Hindlimb muscle (tissue), 1 donor: ENCODE measurements at places on chromosomes 11 and 22.

GRCh38 chr11:34426766-34427185 lies 12.0 kb upstream of the CAT start:
- DNase-seq = peak; percentile 52

DNA sequence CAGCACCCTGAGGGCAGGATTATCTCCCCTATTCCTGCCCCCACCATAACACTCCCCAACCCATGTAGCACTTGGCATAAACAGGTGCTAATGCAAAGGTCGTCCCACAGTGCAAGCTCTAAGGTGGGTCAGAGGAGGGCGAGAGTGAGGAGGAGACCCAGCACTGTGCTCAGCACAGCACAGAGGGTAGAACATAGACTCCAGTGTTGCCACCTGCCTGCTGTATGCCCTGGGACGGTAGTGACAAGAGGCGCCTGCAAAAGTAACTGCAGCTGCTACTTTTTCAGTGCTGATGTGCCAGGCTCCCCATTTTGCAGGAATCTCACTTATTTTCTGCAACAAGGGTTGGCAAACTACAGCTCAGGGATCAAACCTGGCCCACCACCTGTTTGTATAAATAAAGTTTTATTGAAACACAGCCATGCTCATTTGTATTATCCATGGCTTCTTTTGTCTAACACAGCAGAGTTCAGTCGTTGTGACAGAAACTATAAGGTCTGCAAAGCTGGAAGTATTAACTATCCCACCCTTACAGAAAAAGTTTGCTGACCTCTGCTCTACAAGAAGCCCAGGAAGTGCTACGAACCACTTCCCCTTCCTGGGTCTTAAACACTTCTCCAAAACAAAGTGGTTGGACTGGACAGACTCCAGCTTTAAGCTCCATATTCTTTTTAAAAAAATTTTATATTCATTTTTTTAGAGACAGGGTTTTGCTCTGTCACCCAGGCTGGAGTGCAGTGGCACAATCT lies 16.9 kb upstream of the CDC42BPG start:
- no peak for DNase-seq

DNA sequence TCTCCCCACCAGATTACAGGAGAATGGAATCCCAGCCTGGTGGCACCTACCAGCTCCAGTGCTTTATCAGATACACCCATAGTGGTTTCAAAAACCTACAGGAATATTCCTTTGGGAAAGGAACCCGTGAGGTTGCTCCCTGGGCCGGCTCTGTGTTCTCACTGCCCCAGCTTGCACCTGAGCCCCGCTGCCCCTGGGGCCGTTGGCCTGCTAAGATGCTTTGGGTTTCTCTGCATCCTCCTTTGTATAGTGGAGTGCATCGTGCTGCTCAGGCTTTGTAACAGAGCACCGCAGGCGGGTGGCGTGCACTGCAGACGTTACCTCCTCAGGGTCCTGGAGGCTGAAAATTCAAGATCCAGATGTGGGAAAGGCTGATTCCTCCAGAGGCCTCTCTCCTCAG lies 414.1 kb downstream of the BRD1 start:
- DNase-seq = no peak

DNA sequence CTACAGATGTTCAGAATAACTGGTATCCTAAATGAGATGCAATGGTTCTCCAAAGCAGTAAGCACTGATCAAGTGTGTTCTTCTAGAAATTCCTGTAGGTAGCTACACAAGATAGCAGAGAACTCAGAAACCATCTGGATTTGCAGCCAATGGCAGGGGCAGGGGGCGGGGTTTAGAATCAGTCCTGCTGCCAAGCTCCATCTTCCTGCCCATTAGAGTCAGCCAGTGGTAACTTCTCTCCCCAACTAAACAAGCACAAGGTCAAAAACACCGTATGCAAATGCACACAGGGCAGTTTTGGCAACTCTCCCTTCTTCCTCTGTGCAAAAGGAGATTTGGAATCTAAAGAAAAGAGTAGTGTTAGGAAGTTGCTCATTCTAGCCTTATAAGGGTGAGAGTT lies 237.5 kb upstream of the CCDC90B start:
- DNase-seq = no peak

- DNase-seq = peak; percentile 22
These were observed 4.6 kb downstream of the SAA2 start for GRCh38 chr11:18243783-18244362.

GRCh38 chr11:70584498-70585235 lies 186.3 kb downstream of the CTTN start:
- no peak for DNase-seq

GRCh38 chr11:101555366-101555765 lies 28.4 kb downstream of the TRPC6 start:
- DNase-seq = peak; percentile 17

DNA sequence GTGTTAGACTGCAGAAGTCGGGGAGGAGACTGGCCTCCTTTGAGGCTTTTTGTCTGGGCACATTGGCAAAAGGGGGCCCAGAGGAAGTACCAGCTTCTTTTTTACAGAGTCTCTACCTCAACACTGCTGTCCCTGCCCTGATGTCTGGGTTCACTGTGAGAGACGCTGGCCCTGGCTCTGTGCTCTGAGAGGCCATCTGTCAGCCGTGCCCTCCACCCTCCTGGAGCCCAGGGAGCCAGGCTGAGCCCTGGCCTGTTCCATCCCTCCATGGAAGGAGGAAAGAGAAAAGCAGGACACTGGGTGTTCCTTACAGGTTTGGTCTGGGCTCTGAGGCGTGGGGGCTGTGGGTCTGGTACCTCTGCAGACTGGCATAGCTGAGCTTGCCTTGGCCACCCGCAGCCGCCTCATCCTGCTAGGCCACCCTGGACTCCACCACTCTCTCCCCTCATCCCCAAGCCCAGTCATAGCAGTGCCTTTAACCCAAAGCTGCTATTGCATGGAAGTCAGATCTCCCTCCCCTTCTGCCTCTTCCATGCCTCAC lies 105.5 kb upstream of the PARVA start:
- no peak for DNase-seq

GRCh38 chr11:2173761-2174160 lies 2.1 kb upstream of the TH start:
- no peak for DNase-seq

DNA sequence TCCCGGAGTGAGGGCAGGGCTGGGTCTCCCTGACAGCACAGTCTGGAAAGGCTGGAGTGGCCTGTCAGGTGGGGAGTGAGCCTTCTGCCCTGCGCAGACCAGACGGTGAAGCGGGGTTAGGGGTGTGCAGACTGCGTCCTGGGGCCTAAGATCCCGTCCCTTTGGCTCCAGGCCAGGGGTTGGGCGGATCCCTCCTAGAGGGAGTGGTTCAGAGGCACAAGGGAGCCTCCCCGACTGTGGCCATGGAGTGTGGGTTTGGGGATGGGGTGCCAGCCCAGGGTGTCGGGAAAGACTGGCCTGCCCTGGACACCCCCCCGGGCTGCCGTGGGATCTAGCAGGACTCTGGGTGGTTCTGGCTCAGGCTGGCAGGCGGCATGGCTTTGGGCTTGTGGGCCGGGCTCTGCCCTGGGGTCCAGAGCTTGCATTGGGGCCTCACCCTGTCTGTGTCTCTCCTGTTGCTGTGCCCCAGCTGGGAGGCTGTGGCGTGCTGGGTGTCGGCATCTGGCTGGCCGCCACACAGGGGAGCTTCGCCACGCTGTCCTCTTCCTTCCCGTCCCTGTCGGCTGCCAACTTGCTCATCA lies 19.5 kb downstream of the TSPAN4 start:
- DNase-seq = no peak

GRCh38 chr11:65540290-65541092 lies 15.6 kb downstream of the SCYL1 start:
- peak; percentile 88 for DNase-seq

DNA sequence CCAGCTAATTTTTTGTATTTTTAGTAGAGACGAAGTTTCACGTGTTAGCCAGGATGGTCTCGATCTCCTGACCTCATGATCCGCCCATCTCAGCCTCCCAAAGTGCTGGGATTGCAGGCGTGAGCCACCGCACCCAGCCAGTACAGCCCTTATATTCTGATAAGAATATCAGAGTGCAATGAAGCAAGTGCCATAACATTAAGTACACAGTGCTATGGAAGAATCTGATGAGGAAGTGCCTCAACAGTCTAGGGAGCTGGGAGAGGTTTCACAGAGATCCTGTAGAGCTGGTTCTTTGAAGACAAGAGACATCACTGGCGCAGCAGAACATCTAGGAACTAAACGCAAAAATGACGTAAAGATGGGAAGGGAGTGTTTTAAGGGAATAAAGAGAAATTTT lies 2.1 kb downstream of the RTCB start:
- DNase-seq = no peak

GRCh38 chr11:68012843-68013610 lies 2.9 kb downstream of the ALDH3B1 start:
- DNase-seq = no peak

- DNase-seq = no peak
These were observed 7.4 kb downstream of the MED15 start for GRCh38 chr22:20514658-20515406.

- no peak for DNase-seq
These were observed 147.1 kb downstream of the C11orf91 start for GRCh38 chr11:33553486-33553885.

GRCh38 chr11:65488273-65489034 lies 10.4 kb upstream of the MALAT1 start:
- DNase-seq = no peak

GRCh38 chr11:85823816-85824215 lies 12.9 kb upstream of the SYTL2 start:
- DNase-seq = no peak

- DNase-seq = peak; percentile 23
These were observed 14.2 kb upstream of the RASD2 start for GRCh38 chr22:35526333-35526979.

DNA sequence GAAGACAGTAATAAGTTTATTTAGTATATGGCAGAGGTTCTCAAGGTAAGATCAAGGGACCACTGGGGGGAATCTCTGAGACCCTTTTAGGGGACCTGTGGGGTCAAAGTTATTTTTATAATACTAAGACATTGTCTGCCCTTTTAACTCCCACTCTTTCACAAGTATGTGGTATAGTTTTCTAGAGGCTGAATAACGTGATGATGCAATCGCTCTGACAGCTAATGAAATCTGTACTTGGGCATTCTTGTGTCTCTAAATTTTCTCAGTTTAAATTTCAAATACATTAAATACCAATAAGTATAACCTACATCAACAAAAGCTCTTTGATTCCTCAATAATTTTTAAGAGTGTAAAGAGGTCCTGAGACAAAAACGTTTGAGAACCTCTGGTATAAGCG lies 147.9 kb downstream of the ATG16L2 start:
- no peak for DNase-seq

DNA sequence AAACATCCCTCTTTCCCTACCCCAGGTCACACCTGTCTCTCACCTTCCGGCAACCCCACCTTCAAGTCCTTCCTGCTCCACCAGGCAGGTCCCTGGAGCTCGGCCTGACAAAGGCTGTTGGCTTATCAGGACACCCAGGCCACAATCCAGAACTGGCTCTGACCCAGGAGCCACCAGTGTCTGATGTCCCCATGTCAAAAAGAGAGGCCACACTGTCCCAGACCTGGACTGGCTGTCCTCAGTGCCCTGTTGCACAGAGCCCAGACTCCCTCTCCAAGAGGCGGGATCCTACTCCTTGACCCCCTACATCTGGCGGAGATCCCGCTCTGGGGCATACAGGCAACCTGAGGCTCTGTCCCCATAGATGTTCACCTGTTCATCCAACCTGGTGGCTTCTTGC lies 116.0 kb downstream of the MN1 start:
- no peak for DNase-seq

DNA sequence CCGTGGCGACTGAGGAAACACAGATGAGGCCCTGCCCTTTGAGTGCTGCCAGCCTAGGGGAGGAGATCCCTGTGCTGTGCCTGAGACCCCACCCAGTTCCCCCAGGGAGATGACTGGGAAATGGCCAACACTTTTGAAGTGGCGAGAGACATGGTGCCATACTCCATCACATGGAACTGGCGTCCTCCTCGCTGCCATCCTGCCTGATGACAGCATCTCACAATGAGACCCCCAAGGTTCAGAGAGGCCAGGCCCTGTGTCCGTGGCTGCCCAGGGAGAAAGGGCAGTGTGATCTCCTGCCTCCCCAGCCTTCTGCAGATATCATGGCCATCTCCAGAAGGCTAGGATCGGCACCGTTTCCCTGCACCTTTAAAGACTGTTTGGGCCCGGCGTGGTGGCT lies 31.1 kb downstream of the FAM83F start:
- DNase-seq = no peak

DNA sequence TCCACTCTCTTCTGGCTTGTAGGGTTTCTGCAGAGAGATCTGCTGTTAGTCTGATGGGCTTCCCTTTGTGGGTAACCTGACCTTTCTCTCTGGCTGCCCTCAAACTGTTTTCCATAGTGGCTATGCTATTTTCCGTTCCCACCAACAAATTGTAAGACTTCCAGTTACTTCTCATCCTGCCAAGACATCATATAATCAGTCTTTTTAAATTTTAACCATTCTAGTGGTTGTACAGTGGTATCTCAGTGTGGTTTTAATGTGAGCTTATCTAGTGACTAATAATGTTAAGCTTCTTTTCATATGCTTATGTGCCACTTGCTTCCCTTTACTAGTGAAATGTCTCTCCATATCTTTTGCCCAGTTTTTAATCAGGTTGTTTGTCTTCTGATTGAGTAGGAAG lies 13.6 kb upstream of the TRIM29 start:
- DNase-seq = no peak

DNA sequence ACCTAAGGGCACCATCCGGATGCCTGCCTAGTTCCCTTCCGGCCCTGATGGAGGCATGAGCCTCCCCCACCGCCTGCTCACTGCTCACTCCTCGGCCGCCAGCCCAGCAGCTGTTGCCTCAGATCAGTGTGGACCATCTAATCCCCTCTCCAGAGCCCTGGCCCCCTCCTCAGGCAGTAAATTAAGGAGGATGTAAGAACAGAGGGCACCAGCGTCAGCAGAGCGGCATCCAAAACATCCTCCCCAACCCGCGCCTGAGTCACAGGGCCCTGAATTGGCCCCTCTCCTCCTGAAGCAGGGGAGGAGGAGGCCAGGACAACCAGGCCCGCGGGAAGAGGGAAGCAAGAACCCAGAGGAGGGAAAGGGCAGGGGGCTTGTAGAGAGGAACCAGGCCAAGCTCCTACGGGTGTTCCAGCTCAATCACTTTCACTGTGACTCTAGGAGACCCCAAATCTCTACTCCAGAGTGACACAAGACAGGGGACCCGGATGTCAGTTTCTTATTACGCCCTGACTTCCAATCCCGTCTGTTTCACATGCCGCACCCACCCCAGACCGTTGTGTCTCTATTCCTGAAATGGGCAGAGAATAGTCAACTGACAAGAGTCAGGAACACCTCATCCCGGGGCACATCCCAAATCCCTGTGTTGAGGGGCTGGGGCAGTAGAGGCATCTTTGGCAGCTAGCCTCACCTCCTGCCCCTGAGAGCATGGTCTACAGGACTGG lies 31.3 kb upstream of the MYOD1 start:
- DNase-seq = peak; percentile 25

DNA sequence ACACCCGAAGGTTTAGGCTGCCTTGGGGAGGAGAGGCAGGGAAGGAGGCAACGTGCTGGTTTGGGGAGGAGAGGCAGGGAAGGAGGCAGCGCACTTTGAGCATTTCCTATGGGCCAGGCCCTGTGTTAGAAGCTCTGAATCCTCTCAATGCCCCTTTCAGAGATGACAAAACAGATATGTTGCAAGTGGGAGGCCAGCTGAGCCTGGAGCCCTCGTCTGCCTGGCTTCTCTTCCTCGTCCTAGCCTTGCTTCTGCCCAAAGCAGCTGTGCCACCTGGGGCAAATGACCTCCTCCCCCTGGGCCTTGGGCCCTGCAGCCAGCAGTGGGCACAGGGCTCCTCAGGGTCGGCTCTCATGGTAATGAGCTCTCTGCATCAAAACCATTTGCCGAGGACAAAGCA lies 15.3 kb upstream of the LRRC32 start:
- no peak for DNase-seq

- peak; percentile 56 for DNase-seq
These were observed 81.6 kb downstream of the FLI1 start for GRCh38 chr11:128775468-128775867.

- no peak for DNase-seq
These were observed 68.7 kb downstream of the PRR5L start for GRCh38 chr11:36364551-36365325.
